ENCODE measurements at places on chromosomes 1 and 21.

DNA sequence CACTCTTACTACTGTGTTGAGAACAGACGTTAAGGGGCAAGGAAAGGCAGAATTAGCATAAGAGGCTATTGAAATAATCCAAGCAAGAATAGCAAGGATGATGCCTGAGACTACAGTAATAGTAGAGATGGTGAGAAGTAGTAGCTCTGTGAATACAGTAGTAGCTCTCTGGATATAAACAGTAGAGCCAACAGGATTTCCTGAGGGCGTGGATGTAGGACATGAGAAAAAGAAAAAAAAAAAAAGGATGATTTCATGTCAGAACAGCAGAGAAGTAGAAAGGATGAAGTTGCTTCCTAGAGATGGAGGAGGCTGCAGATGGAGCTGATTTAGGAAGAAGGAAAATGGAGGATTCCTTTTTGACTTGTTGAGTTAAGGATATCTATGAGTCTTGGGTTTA lies 112.3 kb downstream of the OMA1 start:
- DNase-seq: no peak

DNA sequence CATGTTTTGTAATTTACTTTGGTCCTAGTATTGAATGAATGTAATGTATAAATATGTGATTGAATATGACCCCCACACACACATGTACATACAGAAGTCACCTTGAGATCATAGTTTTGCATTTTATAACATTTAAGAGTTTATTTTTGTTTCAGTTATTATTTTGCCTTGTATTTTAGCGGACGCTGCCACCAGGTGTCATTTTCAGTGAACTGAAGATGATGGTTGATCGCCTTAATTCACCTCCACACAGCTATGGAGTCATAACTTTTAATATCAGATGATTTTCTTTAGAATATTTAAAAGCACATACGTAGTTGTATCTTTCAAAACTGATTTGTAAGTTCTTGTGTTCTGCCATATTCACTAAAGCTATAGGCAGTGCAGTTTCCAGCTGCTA lies 130.4 kb downstream of the DYRK1A start:
- no peak for DNase-seq

DNA sequence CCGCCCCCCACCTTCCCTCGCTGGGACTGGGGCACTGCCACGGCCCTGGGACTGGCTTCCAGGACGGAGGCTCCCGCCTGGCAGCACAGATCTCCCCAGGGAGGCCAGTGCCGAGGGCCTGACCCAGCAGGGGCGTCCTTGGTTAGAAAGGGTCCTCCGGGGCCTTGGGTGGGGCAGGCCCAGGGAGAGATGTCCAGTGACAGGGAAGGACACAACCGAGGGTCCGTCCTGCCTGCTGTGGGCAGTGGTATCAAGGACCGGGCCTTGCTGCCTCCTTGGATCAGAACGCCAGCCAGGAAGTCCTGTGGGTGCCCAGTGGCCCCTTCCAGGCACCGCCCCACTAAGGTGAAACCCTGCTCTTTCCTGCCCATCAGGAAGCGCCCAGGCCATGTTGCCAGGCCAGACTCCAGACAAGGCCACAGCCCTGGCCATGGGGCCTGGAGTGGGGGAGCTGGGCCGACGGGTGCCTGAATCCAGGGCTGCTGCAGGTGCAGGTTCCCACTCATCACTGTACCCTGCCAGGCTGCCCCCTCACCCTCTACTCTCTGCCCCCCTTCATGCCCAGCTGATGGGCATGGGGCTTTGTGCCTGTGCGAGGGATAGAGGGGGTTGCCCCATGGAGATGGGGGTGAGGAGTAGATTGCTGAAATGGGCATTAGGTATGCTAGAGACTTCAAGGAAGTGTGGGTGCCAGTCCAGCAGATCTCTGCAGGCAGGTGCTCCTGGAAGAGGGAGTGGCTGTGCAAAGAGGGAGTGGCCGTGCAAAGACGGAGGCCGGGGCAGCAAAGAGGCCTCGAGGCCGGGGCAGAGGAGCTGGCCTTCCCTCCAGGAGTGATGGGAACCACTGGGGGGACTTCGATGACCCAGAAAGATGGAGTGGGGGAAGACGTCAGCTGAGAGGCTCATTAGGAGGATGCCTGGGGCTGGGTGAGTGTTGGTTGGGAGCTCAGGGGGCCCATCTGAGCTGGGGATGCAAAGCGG lies 2.2 kb upstream of the PRKCZ start:
- DNase-seq: no peak

DNA sequence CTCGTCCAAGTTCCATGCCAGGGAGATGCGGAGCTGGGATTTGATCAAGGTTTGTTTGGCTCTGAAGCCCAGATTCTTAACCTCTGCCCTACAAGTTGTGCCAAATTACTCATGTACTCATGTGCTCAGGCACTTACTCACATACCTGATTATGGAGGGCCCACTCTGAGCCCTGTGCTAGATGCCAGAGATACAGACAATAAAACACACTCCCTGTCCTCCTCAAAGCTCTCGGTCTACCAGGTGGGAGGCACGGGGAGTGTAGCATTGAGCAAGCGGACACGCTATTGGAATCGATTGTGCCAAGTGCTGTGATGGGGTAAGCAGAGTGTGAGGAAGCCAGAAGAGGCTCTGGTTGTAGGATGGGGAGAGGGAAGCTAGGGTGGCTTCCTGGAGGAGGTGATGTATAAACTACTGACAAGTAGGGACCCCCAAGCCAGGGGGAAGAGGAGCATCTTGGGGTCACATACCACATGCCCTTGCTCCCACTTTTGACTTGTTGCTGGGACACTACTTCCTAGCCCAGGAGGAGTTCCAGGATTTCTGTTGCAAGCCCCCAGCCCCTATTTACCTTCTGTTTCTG lies 49.8 kb upstream of the IFNLR1 start:
- DNase-seq: peak; percentile 88

GRCh38 chr1:59193443-59194093 lies 103.3 kb upstream of the FGGY start:
- no peak for DNase-seq

DNA sequence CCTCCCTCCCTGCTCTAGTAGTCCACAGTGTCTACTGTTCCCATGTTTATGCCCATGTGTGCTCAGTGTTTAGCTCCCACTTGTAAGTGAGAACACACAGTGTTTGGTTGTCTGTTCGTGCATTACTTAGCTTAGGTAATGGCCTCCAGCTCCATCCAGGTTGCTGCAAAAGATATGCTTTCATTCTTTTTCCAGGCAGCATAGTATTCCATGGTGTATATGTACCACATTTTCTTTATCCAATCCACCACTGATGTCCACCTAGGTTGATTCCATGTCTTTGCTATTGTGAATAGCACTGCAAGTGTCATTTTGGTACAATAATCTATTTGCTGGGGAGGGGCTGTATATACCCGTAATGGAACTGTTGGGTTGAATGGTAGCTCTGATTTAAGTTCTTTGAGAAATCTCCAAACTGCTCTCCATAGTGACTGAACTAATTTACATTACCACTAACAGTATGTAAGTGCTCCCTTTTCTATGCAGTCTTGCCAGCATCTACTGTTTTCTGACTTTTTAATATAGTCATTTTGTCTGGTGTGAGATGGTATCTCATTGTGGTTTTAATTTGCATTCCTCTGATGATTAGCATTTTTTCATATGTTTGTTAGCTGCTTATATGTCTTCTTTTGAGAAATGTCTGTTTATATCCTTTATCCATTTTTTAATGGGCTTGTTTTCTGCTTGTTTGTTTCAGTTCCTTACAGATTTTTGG lies 191.9 kb upstream of the DMRTA2 start:
- DNase-seq: no peak

- DNase-seq: no peak
These were observed 8.3 kb upstream of the MPZL1 start for GRCh38 chr1:167713330-167714081.

DNA sequence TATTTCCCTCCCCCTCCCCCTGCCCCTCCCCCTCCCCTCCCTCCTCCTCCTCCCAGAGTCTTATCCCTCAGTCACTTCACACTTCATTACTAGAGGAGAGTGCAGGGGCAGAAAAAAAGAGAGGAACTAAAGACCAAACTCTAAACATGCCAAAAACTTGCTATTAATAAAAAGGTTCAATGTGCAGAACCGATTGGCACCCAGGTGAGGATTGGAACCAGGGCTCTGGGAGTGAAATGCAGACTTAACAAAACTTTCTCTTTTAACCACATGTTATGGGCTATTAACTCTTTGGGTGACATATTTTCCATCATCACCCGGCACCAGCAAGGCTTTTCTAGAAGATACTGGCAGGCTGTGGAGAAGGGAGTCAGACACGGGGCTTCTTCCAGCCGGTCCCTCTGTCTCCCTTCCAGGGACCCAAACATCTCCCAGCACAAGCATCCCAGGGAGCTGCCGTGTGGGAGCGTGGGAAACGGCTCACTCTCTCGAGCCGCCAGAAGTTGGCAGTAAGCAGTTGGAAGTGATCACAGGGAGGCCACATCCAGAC lies 13.6 kb downstream of the NID1 start:
- DNase-seq: no peak

DNA sequence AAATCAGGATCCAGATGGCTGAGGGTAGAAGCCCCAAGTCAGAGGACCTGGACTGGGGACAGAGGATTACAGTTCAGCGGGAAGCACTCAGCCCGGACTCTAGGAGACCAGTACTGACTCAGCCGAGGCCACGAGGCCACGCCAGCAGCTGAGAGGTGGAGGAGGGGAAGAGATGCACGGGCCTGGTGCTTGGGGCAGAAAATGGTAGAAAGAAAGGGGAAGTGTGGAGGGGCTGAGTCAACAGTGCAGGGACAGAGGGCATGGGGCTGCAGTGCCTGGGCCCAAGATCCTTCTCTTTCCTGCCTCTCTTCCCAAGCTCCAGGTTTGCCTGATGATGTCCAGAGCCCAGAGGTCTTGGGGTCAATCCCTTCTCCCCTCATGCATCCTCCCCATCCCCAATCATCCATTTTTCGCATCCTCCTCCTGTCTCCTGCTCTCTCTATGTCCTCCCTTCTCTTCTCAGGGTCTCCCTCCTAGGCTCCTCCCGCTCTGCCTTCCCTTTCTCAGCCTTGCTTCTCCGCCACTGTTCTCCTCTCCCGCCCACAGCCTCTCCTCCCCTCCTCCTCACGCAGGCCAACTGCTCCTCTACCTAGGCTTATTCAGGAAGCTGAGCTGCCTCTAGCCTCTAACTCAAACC lies 7.7 kb downstream of the ARHGEF2 start:
- no peak for DNase-seq

DNA sequence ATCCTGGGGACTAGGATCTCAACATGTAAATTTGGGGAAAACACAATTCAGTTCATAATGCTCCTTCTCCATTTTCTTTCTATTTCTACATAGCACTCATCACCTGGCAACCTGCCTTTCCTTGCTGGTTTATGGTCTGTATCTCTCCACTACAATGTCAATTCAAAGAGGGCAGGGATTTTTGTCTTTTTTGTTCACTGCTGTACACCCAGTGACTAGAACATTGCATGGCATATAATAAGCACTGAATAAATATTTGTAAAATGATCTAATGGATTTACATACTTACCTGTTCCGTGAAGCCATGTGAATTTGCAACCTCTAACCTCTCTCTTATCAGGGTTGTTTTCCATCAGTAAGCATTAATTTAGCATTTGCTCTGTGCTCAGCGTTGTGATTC lies 27.4 kb upstream of the TBX15 start:
- DNase-seq: no peak

GRCh38 chr1:184298440-184299405 lies 88.1 kb upstream of the C1orf21 start:
- no peak for DNase-seq

DNA sequence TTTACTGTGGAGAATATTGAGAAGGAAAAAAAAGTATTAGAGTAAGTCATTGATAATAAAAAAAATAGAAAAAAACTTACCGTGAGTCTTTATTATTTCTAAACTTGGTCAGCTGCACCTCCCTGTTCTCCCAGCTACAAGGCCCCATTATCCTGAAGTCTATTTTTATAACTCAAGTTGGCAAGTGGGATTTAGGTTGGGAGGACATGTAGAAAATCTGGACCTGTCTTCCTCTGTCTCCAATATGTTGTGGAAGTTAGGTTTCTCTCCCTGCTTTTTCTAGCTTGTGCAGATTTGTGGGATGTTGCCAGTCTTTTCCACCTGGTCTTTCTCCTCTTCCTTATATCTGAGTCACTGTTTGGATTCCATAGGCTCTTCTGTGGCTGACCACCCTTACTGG lies 361.4 kb downstream of the HLX start:
- DNase-seq: no peak

- no peak for DNase-seq
These were observed 110.2 kb downstream of the NTNG1 start for GRCh38 chr1:107251083-107251482.

DNA sequence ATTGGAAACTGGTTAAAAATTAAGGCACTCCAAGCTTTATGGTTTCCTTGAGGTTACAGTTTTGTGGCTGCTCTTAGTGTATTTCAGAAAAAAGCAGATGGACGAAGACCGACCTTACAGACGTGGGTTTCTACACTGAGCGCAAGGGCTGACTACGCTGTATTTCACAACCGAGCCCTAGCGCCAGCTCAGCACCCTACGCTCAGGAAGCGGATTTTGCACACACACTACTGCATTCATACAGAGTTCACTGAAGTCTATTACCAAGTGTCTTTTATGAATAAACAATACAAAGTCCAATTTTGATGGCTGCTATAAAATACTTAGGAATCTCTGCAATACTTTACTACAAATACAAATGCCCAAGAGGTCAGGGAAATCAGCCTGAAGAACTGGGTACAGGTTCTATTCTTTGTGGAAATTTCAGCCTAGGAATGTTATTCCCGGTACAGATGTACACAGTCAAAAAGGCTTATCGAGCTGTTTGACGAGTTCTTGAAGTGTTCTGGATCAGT lies 23.8 kb downstream of the PTTG1IP start:
- DNase-seq: no peak

DNA sequence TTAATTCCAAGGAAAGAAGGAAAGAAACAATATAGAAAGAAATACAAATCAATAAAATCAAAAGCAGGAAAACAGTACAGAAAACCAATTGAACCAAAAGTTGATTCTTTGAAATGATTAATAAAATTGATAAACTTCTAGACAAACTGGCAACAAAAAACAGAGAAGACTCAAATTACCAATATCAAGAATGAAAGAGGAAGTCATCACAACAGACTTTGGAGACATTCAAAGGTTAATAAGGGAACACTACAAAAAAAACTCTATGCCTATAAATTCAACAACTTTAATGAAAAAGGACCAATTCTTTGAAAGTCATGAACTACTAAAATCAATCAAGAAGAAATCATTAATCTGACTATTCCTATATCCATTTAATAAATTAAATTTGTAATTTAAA lies 329.3 kb upstream of the NR5A2 start:
- DNase-seq: no peak

GRCh38 chr1:171219346-171220080 lies 28.8 kb upstream of the FMO1 start:
- peak; percentile 24 for DNase-seq

Measured in mammary epithelial cell (primary cell).